ENCODE measurements at places on chromosomes 13 and 19.
A peak's percentile ranks its signal among the peaks of the same experiment; 100 is the strongest.

GRCh38 chr19:18385675-18386542 lies at the start of gene GDF15:
GDF15 (plus strand) TSS chr19:18386158; CDS start chr19:18386190, 32 bp downstream.
- no peak for DNase-seq

- peak; percentile 42 for DNase-seq
Observed at GRCh38 chr19:7674010-7675005, 2.6 kb upstream of the MCEMP1 start.

DNA sequence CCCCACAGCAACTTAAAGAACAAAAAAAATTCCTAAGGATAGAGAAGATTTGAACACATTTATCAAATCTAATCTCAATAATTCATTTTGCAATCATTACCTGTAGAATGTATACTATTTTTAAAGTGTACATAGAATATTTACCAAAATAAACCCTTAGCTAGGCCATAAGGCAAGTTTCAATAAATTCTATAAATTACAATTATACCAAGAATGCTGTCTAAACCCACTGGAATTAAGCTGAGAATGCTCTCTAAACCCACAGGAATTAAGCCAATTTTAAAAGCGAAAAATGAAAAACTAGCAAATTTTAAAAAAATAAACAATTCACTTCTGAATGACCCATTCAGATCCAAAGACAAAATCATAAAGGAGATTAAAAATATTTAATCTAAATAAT lies 540.4 kb upstream of the NBEA start:
- no peak for DNase-seq

DNA sequence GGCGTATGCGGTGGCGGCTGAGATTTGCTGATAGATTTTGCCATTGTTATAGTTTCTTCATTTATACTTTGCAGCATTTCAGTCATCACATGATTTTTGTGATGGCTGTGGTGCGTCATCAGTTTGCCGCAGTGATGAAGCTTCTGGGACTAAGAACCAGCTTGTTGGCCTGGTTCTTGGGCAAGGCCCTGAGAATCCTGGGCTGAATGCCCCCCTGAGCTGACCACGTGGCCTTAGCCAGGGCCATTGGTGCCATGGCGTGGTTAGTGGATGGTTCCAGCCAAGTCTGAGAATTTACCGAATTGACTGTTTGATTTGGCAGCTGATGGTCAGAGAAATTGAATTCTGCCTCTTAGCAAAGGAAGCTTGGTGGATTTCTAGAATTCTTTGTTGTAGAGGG lies 17.8 kb downstream of the GATAD2A start:
- DNase-seq: no peak

DNA sequence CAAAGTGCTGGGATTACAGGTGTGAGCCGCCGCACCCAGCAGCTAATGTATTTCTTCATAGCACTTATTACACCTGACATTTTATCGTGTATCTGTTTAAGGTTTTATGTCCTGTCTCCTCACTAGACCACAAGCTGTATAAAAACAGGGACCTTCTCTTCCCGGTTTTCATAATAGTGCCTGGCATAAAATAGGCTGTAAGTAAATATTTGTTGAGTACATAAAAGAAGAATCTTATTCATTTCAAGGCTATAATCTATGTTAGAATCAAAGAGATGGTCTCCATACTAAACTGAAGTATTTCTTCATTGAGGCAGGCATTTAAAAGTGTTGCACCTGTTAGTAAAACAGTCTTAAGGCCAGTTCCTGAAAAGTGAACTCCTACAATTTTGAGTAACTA lies 194.0 kb downstream of the SHISA2 start:
- DNase-seq: no peak

GRCh38 chr13:86653009-86653408 lies 853.8 kb upstream of the SLITRK6 start:
- no peak for DNase-seq

- DNase-seq: no peak
Observed at GRCh38 chr19:49058562-49058961, 1.0 kb upstream of the CGB7 start.

- DNase-seq: no peak
Observed at GRCh38 chr13:113119822-113120189, 2.8 kb upstream of the F10 start.

GRCh38 chr19:6362027-6362350 lies 658 bp downstream of the CLPP start:
- no peak for DNase-seq

DNA sequence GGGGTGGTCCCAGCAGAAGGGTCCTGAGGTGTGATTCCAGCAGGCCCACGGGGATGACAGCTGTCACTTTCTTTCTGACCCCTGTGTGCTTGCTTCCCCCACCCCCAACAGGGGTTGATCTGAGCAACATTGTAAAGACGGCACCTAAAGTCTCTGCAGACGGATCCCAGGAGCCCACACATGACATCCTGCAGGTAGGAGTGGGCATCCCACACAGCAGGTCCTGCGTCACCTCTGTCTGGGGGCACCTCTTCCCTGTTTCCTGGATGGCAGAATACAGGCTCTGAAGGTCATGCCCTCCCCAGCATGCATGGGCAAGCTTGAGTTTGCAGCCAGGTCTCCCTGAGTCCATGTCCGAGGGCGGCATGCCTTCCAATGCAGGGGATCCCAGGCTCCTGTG lies 10.5 kb downstream of the ARMC6 start:
- no peak for DNase-seq

- no peak for DNase-seq
Observed at GRCh38 chr19:843180-843835, 2.5 kb downstream of the PRTN3 start.

GRCh38 chr13:101552786-101553185 lies 100.3 kb downstream of the ITGBL1 start:
- DNase-seq: no peak

- DNase-seq: peak; percentile 27
Observed at GRCh38 chr19:46515879-46516350, 20.2 kb upstream of the PNMA8B start.

DNA sequence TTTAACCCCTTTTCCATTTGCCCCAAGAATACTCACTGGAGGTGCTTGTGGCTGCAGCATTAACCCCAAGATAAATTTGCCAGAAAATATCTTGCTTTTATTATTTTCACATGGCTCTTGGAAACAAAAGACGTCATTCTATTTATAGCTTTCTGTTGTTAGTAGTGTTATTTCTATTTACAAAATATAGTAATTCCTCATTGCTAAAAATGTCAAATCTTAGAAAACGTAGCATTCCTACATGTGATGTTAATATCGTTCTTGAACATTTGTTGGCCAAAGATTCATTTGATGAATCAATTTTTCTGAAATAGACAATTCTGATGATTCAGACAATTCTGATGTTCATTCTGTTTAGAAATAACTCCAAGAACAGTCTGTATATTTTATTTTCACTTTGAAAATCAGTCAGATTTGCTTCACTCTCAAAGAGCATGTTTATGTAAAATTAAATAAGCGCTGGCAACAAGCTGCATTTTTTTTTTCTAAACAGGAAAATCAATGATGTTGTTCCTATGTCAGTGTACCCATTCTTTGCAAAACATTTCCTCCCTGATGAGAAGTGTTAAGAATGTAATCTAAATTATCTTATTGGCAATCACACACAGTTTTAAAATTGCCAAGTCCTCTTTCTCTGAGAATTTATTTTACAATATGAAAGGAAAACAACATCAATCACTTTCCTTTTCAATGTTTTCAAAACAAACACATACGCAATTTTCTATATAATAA lies 334.0 kb downstream of the KCTD12 start:
- DNase-seq: no peak

- no peak for DNase-seq
Observed at GRCh38 chr19:3771906-3772455, at the start of gene RAX2. RAX2 (minus strand) TSS chr19:3772228; CDS start chr19:3771742, 486 bp downstream.

DNA sequence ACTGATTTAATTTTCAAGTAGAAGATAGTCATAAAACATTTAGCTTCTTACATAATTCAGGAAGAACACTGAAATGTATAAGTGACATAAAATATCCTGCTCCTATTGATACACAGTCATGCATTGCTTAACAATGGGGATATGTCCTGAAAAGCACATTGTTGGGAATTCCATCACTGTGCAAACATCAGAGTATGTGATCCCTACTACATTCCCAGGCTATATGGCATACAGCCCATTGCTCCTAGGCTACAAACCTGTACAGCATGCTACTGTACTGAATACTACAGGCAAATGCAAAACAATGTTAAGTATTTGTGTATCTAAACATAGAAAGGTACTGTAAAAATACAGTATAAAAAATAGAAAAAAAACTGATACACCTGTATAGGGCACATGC lies 723.9 kb upstream of the ARGLU1 start:
- no peak for DNase-seq

DNA sequence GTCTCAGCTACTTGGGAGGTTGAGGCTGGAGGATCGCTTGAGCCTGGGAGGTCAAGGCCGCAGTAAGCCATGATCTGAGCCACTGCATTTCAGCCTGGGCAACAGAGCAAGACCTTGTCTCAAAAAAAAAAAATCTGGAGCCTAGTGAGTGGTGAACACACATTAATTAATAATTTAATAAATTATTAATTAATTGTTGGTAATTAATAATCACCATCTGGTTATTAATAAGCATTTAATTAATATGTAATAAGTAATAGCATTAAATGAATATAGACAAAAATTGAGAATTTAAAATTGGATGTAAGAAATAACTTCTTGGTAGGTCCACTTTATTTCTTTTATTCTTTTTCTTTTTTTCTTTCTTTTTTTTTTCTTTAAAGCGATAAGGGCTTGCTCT lies 31.9 kb upstream of the CEBPA start:
- no peak for DNase-seq

- DNase-seq: no peak
Observed at GRCh38 chr13:62997696-62998095, 1582.0 kb upstream of the PCDH20 start.

- DNase-seq: no peak
Observed at GRCh38 chr13:100517728-100518127, 70.9 kb downstream of the GGACT start.

DNA sequence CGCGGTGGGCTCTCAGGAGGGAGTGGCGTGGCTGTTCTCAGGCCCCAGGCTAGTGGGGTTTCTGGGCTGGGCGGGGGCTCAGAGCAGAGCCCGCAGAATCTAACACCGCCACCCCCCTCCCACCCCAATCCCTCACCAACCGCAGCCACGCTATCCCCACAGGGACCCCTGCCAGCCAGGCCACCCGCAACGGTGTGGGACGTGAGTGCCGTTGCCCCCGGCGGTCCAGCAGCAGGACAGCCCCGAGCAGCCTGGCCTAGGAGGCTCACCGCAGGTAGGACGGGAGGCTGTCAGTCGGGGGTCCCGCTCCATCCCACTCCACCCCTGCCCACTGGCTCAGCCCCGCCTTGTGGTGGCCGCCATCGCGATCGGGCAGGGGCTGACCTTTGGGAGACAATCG lies at the start of gene NTN5:
NTN5 (minus strand) TSS at position 24 of the 400 bp plus-strand sequence. CDS start 2,031 bp downstream, outside the sequence.
- DNase-seq: no peak

DNA sequence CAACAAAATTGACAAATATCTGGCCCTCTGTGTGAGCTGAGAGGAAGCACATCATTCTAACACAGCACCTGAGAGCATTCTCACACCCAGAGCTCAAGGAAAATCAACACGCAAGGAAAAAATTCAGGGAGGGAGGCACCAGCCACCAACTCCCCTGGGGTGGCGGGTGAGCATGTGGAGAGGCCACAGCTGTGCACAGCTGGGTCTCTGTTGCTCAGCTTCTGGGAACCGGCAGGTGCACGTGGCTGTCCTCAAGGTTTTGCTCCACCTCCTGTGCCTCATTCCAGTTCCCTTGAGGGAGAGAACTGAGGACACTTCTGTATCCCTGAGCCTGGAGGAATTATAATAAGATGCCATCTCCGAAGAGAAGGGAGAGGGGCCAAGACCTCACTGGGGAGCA lies 134.0 kb downstream of the USP12 start:
- DNase-seq: no peak

DNA sequence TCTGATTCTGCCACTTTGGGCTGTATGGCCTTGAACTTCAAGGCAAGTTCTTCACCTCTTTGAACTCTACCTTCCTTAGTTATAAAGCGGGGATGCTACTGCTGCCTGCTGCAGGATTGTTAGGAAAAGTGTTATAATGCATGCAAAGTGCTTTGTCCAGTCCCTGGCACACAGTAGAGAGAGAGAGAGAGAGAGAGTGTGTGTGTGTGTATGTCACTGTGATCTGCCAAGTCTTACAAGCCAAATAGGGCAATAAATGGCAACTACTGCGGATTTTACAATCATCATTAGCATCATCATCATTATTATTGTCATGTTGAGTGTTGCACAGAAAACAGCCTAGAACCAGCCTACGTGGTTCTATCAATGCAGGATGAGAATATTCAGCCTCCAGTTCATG lies 136.1 kb downstream of the ZDHHC20 start:
- DNase-seq: no peak

Data from HFF-Myc (cell line).